GM20000 (cell line): ENCODE measurements at places on chromosomes 13 and 19.

DNA sequence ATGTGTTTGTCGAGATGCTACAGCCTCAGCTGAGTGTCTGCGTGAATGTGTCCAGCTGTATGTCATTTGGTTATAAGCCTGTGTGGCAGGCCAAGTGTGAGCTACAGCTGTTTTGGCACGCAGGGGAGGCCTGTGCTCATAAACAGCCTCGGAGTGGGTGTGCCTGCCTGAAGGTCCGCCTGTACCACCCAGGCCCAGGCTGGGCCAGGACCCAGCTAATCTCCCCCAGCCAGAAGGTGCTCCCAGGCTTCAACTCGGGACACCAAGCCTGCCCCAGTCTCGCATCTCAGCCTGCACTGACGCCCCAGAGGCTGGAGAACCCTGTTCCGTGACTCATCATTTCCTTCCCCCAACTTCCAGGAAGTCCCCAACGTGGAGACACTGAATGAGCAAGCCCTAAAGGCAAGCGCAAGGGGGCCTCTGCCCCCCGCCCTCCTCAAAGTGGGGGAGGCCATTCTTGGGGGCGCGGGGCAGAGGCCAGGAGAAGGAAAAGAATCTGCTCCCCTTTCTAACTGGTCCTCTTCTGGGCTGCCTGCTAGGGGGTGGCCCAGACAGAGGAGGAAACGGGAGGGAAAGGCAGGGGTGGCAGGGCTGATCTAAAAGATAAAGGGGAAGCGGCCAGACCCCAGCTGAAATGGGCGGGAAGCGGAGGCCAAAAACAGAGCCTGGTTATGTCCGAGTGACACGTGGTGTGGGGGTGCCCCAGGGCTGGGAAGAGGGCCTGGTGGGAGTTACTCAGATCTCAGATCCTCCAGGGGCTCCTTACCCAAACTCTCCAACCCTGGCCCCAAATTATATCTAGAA lies 2.0 kb downstream of the SLC1A5 start:
- peak; percentile 84 for DNase-seq

DNA sequence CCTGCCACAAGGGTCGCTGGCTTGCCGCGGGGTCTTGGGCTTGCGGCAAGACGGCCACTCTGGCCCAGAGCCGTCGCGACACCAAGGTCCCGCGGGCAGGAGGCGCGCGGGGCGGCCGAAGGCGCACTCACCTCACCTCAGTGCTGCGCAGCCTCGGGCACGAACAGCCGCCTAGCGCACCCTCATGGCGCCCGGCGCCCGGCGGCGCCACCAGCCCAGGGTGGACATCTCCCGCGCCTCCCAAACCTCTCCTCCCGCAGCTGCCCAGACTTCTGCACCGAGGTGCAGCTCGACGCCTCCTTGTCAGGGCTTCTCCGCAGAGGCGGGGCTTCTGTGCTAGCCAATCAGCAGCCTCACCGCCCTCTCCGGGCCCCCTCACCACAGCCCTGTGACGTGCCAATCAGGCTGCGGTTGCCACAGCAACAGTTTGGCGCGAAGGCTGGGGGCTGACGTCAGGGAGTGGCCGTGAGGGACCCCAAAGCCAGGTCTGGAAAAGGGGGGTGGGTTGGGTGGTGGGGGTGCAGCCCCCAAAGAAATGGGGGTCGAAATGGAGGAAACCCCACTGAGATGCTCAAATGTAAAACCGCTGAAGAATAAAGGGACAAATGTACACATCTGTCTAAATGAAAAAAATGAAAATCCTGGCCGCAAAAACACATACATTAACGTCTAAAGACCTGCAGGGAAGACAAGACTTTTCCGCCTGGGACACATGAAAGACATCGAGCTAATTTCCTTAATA lies at the start of the genes PEG3 and ZIM2:
TSS of gene PEG3 (minus strand) at position 276 of the 742 bp plus-strand sequence. CDS start 16,071 bp downstream, outside the sequence.
TSS of gene ZIM2 (minus strand) at position 276 of the 742 bp plus-strand sequence. CDS start 16,449 bp downstream, outside the sequence.
- DNase-seq = no peak

DNA sequence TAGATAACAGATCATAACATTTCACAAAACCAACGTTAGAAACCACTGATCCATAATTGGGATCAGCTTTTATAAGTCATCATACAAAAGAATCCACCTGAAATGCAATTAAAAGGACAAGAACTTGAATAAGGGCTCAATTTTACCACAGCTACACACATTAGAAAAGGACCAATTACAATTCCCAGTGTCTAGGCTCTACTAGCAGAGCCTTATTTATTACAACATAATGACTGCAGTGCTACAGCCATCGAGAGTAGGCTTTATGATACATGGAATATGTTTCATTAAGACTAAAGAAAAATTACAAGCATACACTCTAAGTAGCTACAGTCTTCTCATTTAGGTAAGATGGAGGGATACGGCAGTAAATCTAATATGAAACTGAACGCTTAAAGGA lies 2.9 kb downstream of the RBM26 start:
- DNase-seq = no peak

GRCh38 chr13:111652676-111653075 lies 332.2 kb downstream of the TEX29 start:
- DNase-seq = no peak

GRCh38 chr19:40588926-40589569 lies 12.1 kb upstream of the LTBP4 start:
- DNase-seq = no peak

GRCh38 chr13:21365574-21365973 lies 93.5 kb downstream of the ZDHHC20 start:
- DNase-seq = no peak

- no peak for DNase-seq
Measured at GRCh38 chr13:50197705-50198104, 182.5 kb downstream of the KCNRG start.

GRCh38 chr13:111402441-111402840 lies 82.0 kb downstream of the TEX29 start:
- DNase-seq = no peak

DNA sequence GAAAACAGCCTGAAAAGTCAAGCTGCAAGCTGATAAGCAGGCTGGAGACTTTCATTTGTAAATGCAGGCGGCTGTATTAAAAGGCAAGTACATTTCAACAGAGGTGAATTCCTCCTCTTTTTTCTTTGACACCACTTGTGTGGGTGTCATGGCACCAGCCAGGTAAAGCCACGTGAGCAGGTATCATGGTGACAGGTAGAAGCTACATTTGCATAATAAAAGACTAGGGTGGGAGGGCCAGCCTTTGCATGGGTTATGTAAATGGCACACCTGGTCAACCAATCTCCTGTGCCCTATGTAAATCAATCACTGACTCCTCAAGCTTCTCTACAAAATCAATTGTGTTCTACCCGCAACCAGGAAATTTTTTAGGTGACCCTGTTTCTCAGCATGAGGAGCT lies 68.2 kb downstream of the ZNF100 start:
- no peak for DNase-seq

- no peak for DNase-seq
Measured at GRCh38 chr13:37599519-37599918, 951 bp upstream of the POSTN start.

GRCh38 chr13:112078879-112079531 lies 12.1 kb downstream of the SOX1 start:
- DNase-seq = no peak

- DNase-seq = peak; percentile 31
Measured at GRCh38 chr13:23799945-23800344, 89.3 kb downstream of the MIPEP start.

DNA sequence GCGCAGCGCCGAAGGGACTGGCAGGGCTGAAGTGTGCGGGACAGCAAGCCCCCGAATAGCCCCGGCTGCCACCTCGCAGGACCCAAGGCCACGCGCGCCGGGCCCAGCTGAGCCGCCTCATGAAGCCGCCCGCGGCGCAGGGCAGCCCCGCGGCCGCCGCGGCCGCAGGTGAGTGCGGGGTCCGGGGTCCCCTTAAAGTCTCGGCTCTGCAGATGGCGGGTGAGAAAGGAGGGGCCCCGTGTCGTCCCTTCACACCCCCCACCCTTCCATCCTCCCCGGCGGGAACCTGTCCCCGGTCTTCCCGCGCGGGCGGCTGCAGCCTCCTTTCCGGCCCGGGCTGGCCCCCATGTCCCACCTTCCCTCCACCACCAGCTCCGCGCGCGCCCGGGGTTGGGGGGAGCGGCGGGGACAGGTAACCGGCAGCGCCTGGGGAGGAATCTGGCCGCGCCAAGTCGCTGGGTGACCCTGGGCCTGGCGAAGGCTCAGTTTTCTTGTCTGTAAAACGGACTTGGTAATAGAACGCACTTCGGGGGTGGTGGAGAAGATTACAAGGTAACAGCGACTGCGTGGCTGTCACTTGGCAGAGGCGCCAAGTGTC lies 338 bp downstream of the RGCC start:
- peak; percentile 61 for DNase-seq
